ENCODE measurements at places on chromosomes 7 and 10.

DNA sequence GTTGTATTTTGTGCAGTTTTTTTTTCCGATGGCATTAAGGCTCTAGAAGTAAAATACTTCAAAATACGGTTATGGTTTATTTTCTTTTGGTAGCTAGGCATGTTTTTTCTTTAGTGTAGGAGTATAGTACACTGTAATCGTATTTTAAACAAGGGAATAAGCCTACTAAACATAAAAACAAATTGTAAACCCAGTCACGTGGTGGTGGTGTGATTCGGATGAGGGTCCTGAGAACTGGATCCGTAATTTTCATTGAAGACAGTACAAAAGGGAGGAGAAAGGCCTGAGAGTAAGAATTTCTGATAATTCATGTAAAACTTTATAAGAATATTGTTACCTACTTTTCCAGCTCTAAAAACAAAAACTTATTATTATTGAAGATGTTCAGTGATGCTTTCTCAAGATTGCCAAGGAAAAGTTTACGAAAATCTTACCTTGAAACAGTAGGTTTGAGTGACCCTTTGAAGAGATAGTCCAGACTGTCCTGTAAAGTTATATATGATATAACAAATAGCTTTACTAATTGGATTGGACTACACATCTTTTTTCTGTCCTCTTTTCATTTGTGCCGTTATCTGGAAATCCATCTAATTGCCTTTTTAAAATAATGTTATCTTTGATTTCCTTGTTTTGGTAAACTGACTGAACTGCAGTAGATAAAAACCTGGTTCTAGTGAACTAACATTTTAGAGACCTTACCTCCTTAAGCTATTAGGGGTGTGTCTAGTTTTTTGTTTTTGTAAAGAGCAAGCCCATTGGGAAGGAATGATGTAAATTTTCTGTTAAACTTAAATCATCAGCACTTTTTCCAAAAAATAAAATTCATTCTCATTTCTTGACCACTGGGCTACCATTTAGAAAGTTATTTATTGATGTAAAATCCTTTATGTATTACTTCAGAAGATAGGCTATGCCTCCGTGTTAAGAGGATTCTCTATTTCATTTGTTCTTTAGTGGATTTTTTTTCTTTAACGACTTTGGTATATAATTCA is 1.0 kb upstream of the PBLD start:
- DNase-seq: no peak

- no peak for DNase-seq
Measured at GRCh38 chr7:122423591-122423990, 119.0 kb upstream of the FEZF1 start.

DNA sequence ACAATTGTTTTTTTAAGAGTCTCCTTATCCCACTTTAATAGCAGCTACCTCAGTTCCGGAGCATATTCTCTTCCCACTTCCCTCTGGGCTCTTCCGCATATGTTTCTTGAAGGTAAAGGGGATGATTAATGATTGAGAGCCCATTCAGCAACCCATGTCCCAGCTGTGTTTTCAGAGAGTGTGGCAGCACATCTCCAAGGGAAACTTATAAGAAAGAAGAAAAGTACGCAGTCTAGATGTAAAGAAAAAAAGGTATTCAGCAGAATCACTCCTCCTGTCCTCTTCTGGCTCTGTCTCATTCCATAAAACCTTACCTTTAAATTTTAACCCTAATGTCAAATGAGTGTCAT is 9.7 kb upstream of the ANKRD7 start:
- DNase-seq: no peak

DNA sequence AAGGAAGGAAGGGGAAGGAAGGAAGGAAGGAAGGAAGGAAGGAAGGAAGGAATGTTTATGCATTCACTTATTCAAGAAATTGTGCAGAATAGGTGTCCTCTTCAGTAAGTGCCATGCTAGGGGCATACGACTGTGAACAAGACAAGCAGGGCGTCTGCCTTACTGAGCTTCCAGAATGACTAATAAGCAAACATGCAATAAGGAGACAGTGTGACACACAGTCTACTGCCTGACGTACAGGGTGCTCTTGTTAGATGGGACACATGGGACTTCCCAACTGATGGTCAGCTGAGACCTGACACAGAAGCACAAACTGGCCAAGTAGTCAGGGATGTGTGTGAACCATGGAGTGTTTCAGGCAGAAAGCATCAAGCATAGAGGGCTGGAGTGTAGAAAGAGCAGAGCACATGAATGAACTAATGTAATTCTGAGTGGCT is 18.2 kb downstream of the DNAJC12 start:
- DNase-seq: no peak

GRCh38 chr10:7258948-7259523 is 151.8 kb downstream of the SFMBT2 start:
- no peak for DNase-seq

DNA sequence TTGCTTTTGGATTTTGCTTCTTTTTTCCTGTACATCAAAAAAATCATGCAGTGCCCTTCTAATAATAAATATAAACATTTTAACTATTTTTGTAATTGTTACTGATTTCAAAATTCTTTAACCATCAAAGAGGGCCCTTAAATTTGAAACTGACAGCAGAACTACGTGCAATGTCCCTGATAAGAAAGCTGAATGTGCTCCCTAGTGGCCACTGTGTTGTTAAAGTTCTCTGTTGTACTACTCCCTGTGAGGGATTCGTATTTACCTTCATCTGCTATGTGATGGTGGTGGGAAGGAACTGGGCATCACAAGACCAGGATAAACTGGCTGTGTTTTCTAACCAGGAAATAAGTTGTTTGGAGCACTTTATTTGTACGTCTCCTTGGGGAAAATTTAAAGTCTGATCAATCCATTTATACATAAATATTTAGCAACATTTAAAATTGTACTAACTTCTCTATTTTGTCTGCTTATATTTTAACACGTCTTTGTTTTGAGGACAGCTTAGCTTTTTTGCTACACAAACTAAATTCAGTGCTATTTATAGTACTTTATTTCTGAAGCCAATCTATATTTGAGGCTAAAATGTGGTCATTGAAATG is 322.4 kb downstream of the HGF start:
- no peak for DNase-seq

DNA sequence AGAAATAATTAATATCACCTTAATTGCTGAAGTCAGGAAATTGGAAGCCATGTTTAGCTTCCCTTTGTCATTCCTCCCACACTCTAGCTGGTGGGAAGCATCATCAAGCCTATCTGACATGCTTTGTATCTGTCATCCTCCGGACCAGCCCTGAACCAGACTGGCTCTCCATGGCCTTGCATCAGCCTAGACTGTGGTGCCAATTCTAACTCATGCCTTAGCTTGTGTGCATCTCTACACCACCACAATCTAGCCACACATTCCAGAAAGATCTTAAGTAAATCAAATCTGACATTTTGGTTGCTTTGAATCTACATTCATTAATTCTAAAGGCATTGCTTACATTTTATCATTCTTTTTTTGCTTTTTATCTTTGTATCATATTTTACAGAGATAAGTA is 196.4 kb upstream of the VSTM2A start:
- DNase-seq: no peak

DNA sequence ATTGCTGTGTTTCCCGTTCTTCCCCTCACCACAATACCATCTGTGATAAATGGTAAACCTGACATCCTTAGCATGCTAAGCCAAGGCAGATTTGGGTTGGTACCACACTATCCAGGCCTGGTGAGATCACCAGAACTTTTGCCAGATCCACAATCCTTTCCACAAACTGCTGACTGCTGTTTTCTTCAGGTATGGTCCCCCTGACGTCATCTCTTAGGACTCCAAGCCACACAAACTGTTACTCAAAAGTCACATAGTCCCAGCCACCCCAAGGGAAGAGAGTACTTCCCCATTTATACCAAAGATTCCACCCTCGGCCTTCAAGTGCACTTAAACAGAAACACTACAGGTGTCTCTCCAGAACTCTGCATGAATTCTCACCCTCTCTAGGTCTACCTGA is 34.8 kb downstream of the SLC25A13 start:
- DNase-seq: no peak

DNA sequence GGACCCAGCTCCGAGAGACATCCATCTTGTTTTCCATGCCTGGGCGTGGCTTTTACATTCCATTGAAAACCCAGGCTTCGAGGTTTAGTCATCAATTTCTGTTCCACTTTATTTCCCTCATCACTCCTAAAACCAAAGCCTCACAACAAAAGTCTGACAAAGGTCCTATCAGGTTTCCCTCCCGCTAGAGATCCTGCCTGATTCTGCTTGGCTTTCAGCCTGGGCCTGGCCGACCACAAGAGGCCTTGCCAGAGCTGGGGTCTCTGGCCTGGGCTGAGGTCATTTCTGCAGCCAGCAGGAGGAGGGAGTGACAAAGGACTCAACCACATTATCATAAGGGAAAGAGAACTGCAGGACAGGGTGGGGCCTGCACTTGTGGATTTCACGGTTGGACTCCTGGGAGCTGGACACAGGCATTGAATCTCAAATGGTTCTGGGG is 167.0 kb downstream of the FANK1 start:
- DNase-seq: no peak

- no peak for DNase-seq
Measured at GRCh38 chr10:101887775-101888174, 44.2 kb upstream of the KCNIP2 start.

DNA sequence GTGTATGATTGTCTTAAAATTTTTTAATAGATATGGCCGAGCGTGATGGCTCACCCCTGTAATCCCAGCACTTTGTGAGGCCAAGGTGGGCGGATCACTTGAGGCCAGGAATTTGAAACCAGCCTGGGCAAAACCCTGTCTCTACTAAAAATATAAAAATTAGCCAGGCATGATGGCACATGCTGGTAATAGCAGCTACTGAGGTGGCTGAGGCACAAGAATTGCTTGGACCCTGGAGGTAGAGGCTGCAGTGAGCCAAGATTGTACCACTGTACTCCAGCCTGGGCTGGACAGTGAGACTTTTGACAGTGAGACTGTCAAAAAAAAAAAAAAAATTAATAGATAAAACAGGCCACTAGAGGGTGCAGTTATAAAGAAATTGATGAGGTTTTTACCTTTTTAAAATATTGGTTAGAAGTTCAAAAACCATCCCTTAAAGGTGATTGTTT is 20.5 kb downstream of the NOM1 start:
- DNase-seq: no peak

GRCh38 chr7:125316466-125316865 is 386.8 kb upstream of the POT1 start:
- no peak for DNase-seq

- no peak for DNase-seq
Measured at GRCh38 chr10:92890471-92890870, 42.2 kb downstream of the EXOC6 start.

Data from cortex of kidney (tissue), 1 donor.